Neural progenitor cell (in vitro differentiated cells): ENCODE measurements at places on chromosomes 3 and 15.

DNA sequence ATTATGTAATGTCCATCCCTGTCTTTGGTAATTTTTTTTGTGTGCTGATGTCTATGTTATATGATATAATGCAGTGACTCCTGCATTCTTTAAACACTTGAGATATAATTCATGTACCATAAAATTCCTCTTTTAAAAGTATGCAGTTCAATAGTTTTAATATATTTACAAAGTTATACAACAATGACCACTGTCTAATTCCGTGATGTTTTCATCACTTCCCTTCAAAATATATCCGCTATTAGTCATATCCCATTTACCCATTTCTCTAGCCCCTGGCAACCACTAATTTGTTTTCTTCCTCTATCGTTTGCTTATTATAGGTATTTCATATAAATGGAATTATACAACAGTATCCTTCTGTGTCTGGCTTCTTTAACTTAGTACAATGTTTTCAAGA is 64.9 kb upstream of the SUCLG2 start:
- DNase-seq, result no peak

DNA sequence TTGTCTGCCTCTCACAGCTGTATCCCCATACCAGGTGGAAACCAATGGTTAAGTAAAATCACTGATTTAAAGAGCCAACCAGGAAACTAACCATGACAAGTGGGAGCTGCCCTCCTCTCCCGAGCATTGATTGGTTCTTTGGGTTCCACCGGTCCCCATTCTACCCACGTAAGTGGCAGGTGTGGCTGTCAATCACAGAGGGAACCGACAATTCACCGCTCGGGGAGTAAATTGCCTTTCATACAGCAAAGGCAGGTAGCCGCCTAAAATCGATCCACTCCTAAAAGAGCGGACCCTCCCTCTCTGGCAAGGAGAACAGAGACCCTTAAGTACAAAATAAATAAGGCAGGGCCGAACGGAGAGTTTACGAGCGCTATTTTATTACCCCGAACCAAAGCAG is 1.2 kb downstream of the ERC2 start:
- peak; percentile 96 for DNase-seq

- no peak for DNase-seq
Measured at GRCh38 chr3:23252122-23252521, 49.0 kb downstream of the UBE2E2 start.

DNA sequence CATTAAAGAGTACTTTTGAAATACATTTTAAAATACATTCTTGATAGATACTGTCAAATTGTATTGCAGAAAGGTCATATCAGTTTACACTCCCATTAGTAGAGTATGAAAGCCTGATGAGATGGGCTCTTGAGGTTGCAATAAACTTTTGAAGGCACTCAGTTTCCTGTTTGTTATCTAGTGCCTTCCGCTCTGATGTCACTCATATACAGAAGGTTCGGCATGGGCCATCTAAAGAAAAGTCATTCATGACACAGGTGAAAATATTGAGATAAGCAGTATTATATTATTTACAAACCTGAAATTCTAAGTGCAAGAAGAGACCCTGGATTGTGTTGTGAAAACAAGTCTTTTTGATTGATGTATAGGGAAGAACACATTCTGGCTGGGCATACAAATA is 36.5 kb upstream of the DENND4A start:
- DNase-seq, result no peak

DNA sequence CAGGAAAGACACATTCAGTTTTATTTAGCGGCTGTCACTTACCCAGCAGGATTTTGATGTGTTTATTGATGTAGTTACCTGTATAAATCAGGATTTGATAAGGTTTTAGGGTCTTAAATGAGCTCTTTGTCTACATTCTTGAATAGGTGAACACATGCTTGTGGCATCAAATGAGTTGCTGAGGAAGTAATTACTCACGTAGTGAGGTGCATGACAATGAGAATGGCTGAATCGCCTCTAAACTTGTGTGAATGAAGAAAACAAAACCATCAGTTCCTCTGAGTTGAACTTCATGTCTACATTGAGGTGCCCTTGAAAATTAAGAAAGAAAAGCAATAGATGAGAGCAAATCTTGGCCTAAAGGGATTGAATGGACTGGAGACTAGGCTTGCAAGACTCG is 245.6 kb upstream of the SATB1 start:
- no peak for DNase-seq

GRCh38 chr3:38640661-38641452 is 8.6 kb downstream of the SCN5A start:
- DNase-seq, result peak; percentile 94

- DNase-seq, result no peak
Measured at GRCh38 chr3:15977090-15977489, 179.3 kb upstream of the ANKRD28 start.

- DNase-seq, result no peak
Measured at GRCh38 chr3:44419923-44420650, 57.4 kb downstream of the ZNF445 start.

GRCh38 chr3:136255672-136256406 is 5.7 kb downstream of the PCCB start:
- DNase-seq, result no peak

DNA sequence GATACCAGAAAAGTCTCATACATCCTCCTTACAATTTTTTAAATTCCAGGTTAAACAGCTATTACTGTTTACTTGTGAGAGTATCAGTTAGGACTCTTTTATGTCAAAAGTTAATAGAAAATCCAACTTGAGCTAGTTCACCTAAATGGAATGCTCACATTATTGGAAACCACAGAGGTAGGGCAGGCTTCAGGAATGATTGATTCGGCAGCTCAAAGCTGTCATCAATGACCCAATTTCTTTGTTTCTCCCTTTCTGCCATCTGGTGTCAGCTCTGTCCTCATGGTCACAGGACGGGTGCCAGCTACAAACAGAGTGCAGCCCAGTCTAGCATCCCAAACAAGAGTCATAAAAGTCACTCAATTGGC is 32.2 kb downstream of the CFAP20DC start:
- DNase-seq, result no peak

DNA sequence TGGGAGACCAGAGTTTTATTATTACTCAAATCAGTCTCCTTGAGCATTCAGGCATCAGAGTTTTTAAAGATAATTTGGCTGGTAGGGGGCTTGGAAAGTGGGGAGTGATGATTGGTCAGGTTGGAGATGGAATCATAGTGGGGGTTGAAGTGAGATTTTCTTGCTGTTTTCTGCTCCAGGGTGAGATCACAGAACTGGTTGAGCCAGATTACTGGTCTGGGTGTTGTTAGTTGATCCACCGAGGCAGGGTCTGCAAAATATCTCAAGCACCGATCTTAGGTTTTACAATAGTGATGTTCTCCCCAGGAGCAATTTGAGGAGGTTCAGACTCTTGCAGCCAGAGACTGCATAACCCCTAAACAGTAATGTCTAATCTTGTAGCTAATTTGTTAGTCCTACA is 141.0 kb downstream of the OTOL1 start:
- DNase-seq, result no peak

- DNase-seq, result no peak
Measured at GRCh38 chr3:157815739-157816138, 290.5 kb downstream of the SHOX2 start.

DNA sequence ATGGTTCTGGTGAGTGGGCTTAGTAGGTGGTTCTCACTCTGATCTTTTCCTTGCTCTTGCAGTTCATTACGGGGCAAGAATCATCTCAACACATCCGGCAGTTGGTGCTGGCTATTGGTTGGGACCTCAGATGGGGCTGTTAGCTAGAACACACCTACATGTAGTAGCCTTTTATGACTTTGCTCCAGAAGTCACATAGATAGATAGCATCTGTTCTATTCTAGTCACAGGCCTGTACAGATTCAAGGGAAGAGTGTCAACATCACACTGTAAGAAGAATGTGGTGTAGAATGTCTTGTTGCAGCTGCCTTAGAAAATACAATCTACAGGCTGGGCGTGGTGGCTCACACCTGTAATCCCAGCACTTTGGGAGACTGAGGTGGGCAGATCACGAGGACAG is 15.1 kb downstream of the RAB5A start:
- no peak for DNase-seq

- no peak for DNase-seq
Measured at GRCh38 chr15:34056911-34057310, 17.9 kb upstream of the AVEN start.

- no peak for DNase-seq
Measured at GRCh38 chr3:128714887-128715491, 11.0 kb upstream of the RAB7A start.

GRCh38 chr15:38010395-38010794 is 76.0 kb downstream of the TMCO5A start:
- no peak for DNase-seq
